RCC 7860 (cell line): ENCODE measurements at places on chromosomes 11 and 22.
A peak's percentile ranks its signal among the peaks of the same experiment; 100 is the strongest.

DNA sequence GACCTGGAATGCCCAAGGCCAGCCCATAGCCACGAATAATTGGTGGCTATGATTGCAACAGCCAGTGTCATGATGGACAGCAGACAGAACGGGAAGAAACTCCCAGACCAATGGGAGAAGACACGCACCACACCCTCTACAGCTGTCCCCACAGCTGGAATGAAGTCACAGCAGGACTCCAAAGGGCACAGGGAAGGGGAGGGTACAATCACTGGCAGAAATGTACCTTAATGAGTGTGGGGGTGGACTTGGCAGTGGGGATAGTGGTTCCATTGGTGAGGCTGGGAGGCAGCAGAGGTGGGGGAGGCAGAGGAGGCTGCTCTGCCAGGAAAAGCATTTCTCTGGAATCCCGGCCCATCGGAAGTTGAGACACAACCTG is 52.9 kb downstream of the SGSM3 start:
- no peak for DNase-seq

GRCh38 chr11:2269601-2270321 is 627 bp downstream of the ASCL2 start:
- no peak for DNase-seq

DNA sequence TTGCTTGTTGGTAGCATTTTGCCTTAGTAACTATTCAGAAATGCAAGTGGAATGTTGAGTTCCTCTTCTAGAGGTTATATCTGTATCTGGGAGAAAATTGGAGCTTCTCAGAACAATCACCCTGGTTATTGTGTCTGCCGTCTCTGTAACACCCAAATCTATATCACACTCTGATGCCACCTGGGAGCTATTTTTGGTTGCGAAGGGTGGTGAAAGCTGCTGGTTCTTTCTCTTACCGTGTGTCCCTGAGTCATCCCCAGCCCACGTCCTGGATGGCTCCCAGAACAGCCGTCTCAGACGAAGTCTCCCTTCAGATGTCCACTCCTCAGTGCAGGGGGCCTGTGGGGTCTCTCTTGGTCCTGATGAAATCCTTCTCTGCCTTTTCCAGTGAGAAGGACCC is 83.5 kb downstream of the C22orf31 start:
- DNase-seq = peak; percentile 32

GRCh38 chr22:33227791-33228190 is 169.6 kb upstream of the SYN3 start:
- DNase-seq = no peak

GRCh38 chr11:96707273-96707672 is 317.5 kb downstream of the JRKL start:
- DNase-seq = no peak

DNA sequence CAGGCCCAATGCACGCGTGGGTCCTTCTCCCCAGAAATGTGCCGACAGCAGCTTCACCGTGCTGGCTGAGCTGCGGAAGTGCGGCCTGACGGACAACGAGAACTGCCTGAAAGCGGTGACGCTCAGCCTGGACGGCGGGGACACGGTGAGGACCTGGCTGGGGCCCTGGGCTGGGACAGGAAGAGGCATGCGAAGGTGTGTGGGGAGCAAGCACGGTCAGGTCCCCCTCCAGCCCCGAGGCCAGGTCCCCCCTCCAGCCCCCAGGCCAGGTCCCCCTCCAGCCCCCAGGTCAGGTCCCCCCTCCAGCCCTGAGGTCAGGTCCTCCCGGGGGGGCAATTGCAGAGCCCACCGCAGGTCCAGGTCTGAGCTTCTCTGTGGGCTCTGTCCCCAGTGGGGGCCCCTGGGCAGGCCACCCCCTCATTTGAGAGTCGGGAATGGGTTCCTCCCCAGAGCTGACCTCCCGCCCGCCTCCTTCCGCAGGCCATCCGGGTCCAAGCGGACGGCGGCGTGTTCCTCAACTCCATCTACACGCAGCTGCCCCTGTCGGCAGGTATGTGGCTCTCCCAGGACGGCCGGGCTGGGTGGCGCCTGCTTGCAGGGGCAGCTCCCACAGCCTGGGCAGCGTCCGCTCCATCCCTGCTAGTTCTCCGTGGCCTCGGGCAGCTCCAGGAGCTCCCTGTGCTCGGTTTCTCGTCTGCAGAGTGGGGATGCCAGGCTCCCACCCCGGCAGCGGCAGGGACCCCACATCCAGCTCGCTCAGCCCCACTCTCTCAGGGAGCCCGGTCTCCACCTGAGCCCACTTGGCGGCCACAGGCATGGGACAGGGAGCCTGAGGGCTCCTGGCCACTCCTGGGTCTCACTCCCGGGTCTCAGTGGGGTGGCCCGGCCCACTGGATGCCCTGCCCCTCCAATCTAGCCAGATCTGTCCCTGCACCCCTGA is 7.9 kb downstream of the MUC5B start:
- no peak for DNase-seq

GRCh38 chr11:106507645-106508306 is 430.3 kb downstream of the AASDHPPT start:
- DNase-seq = no peak

- peak; percentile 82 for DNase-seq
Measured at GRCh38 chr22:45638834-45639746, 32.5 kb upstream of the ATXN10 start.

DNA sequence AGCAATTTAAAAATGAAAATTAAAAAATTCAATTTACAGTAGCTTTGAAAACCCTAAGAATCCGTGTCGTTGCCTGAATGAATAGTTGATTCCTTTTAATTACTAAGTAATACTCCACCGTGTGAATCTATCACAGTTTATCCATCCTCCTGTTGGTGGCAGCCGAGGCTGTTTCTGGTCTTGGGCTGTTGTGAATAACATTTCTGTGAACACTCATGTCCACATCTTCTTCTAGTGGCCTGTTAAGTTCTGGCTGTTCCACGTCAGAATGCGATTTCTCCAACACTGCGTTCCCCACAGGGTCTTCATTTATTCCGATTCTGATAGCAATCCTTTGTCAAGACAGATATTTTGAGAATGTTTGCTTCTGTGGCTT is 223.0 kb downstream of the TBC1D22A start:
- no peak for DNase-seq

GRCh38 chr11:128900468-128900867 is 9.3 kb downstream of the KCNJ5 start:
- no peak for DNase-seq

DNA sequence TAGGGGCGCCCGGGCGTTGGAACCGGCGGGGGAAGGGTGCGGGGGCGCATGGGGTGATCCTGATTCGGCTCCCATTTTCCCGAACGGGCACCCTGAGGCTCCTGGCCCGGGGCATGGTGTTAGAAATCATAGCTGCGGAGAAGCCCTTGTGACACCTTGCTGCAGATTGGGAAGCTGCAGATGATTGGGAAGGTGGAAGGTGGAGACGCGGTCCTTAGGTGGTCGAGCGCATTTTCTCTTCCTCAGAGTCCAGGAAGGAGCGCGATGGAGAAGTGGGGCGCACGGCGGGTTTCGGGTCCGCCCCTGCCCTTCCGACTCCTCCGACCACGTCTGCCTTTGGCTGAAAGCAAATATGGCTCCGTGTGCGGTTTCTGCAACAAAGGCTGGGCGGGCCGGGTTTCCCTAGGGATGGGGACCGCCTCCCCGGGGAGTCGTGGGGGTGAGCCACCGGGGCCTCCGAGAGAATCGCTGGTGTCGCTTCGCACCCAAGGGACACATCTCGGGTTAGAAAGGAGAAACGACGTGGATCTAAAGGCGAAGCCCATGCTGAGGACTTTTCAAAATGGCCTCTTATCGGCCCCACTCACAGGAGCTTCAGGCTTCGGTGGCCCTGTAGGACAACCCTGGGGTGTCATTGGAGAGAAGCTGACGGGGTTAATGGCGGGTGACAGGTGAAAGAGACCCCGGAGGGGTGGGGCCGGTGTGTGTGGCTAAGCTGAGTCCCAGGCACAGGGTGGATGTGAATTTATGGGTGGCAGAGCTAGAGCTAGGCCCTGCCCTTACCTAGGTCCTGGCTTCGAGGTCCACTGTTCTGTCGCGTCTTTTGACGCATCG is 707 bp upstream of the FTH1 start:
- DNase-seq = no peak

- DNase-seq = no peak
Measured at GRCh38 chr22:37806409-37807333, 1.1 kb upstream of the GCAT start.

- DNase-seq = peak; percentile 82
Measured at GRCh38 chr11:33722590-33723234, 13.5 kb downstream of the CD59 start.

GRCh38 chr11:74403607-74404321 is 5.5 kb upstream of the PGM2L1 start:
- DNase-seq = no peak

GRCh38 chr11:129739339-129739738 is 76.3 kb upstream of the TMEM45B start:
- DNase-seq = no peak

DNA sequence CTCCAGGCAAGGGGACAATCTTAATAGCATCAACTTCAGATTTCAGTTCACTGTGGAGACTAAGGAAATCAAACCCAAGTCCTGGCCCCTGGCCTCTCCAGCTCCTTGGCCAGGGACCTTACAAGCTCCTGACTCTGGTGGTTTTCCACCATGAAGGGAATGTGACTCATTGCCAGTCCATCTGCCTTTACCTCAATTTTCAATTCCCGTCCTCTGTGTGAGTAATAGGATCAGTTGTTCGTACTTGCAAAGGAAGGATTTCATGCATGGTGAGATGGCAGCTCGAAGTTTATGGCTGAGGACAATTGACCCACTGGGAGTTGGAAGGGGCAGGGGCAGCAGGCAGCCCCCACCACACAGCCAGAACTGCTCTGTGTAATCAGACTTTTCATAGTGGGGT is 42.5 kb downstream of the INSC start:
- peak; percentile 78 for DNase-seq

- no peak for DNase-seq
Measured at GRCh38 chr22:49499433-49500075, 328.1 kb downstream of the BRD1 start.

GRCh38 chr11:94450048-94450447 is 43.6 kb downstream of the MRE11 start:
- DNase-seq = no peak

GRCh38 chr22:50199829-50200460 is 866 bp upstream of the SELENOO start:
- no peak for DNase-seq

DNA sequence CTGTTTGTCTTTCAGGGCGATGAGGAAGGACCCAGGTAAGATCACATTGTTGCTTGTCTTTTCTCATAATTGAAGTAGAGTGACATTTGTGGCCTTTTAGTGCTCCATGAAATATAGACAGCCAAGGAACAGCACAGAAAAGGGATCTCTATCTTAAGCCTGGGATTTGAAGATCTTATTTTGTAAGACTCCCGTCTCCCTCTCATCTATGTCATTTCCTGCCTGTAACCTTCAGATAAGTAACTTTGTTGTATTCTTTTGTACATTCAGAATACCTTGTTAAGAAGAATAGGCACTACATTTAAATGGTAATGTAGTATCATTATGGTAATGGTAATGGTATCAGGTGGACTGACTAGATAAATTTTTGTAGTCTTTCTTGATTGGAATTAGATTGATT is 72.8 kb downstream of the TRIM44 start:
- DNase-seq = no peak

DNA sequence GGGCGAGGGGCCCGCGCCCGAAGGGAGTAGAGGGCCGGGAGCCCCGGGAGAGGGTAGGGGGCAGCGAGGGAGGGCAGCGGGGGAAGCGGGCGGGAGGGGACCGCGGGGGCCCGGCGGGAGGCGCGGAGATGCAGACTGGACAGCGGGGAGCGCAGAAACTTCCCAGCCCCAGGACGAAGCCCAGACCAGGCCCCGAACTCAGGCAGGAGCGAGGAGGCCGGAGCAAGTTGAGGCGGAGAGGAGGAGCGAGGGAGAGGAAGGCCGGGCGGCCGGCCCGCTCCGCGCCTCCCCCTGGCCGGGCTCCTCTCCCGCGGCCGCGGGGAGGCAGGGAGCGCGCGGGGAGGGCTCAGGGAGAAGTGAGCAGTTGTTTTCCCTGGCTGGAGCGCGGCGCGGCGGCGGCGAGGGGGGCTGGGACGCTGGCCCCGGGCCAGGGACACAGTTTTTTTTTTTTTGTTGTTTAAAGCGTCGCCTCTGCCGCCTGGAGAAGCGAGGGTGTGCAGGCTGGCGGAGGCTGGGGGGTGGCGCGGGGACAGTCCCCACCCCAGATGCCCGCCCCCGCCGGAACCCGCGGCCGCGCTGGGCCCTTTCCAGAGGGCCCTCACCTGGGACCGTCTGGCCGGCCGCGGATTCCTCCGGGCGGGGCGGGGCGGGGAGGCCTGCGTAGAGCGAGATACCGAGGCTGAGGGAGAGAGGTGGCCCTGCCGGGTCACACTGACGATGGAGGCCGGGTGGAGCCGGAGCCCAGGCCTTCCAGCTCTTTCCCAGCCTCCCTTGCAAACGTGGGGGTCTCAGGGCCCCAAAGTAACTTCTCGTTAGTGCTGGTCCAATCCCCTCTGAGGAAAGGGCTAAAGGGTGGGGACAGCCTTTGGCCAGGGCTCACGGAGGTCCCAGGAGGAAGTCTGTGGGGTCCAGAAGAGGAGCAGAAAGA is at the start of gene LTBP3:
Gene LTBP3, minus strand, starts transcription at position 358 of the 928 bp plus-strand sequence. CDS start 400 bp downstream, outside the sequence.
- peak; percentile 65 for DNase-seq

DNA sequence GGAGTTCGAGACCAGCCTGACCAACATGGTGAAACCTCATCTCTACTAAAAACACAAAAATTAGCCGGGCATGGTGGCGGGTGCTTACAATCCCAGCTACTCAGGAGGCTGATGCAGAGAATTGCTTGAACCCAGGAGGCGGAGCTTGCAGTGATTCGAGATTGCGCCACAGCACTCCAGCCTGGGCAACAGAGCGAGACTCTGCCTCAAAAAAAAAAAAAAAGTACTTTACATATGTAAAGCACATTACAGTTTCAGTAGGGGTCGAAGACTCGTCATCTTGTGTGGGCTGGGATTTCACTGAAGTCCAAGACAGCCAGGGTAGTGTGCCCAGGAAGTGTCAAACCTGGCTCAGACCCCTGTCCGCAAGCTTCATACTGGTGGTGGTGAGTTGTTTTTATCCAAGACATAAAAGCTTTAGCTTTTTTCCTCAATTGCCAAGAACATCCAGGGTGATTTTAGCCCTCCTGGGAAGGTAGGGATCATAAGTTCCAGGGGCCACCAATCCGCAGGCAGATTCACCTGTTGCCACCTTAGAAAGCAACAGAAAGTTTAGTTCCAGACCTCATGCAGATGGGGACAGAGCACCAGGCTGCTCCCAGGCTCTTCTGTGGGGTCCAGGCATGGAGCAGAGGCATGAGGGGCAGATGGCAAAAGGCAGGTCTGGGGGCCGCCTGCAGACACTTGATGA is 21.6 kb upstream of the ADORA2A start:
- no peak for DNase-seq

GRCh38 chr11:72989727-72990126 is 152.4 kb downstream of the FCHSD2 start:
- DNase-seq = no peak

- DNase-seq = no peak
Measured at GRCh38 chr11:9802291-9802861, 138.5 kb downstream of the SWAP70 start.
